ENCODE measurements at places on chromosomes 4 and X. TPM values are rescaled to one million over a fixed set of nuclear protein-coding genes. Genes with fewer than 3 reads are reported as not detected.

UNC5C gene
- total RNA-seq = 0.58 TPM

HSD17B13 gene
- 0.72 TPM for total RNA-seq

GSTCD gene
- 12.8 TPM for total RNA-seq

NDNF gene
- total RNA-seq = 0.29 TPM

SLC16A2 gene
- 0.11 TPM for total RNA-seq

ANOS1 gene
- 0.08 TPM for total RNA-seq

ARHGEF38 gene
- total RNA-seq = not detected

SHROOM2 gene
- 27.6 TPM for total RNA-seq

CLCN5 gene
- 3.7 TPM for total RNA-seq

BBS12 gene
- 1.5 TPM for total RNA-seq

ATOH1 gene
- total RNA-seq = not detected

ADH1C gene
- total RNA-seq = not detected

FAM9C gene
- total RNA-seq = not detected

TLR10 gene
- total RNA-seq = 0.05 TPM

CXCL11 gene
- not detected for total RNA-seq

All from A375 (cell line).